ENCODE measurements at places on chromosomes 5 and 9.

- DNase-seq = no peak
Measured at GRCh38 chr5:120544043-120544442, 79.9 kb downstream of the PRR16 start.

DNA sequence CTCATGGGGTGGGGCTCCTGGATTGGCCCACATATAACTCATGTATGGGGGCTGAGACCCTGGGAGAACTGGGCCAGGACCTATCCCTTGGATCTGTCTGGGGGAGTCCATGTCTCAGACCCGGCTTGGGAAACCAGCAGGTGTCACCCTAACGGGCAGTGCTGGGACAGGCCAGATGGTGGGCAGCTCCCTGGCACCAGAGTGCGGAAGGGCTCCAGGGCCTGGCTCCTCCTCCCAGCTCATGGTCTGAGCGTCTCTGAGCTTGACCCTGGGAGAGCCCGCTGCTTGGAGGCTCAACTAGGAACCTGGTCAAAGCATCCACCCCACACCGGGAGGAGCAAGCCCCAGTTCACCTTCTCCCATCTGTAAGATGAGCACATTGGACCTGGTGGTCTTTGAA lies 15.5 kb upstream of the NCS1 start:
- no peak for DNase-seq

DNA sequence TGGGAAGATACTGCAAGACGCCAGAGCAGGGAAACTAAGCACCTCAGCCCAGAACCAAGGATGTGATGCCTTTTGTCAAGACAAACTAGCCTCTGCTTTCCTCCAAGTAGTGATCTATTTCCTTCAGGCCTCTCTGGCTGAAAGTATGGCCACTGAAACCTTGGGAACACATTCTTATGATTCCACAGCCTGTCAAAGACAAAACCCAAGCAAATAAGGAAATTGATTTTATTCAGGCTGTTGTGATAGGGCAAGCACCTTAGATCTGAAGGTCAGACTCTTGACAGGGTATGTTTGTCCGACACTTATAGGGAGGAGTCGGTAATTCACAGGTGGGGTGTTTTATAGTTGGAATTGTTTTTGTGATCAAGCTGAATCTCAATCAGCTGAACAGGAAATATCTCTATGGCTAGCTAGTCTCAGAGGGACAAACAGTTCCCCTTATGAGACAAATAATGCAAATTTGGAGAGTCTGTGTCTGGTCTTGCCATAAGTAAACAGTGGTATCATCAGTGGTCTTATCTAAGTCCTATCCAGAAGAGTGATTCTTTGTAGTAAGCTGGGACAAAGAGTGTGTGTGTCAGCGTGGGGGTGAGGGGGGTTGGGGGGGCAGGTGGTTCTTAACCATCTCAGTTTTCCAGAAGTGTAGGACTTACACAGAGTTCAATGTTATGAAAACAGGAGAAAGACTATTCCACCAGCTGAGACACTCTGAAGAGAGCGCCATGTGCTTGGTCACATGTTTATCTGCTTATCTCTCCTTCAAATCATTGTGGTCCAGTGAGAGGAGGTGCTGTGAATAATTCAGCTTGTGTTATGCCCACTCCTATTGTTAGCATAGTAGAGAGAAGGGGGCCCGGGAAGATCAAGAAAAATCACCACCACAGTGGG lies 6.7 kb upstream of the ZCCHC10 start:
- no peak for DNase-seq

DNA sequence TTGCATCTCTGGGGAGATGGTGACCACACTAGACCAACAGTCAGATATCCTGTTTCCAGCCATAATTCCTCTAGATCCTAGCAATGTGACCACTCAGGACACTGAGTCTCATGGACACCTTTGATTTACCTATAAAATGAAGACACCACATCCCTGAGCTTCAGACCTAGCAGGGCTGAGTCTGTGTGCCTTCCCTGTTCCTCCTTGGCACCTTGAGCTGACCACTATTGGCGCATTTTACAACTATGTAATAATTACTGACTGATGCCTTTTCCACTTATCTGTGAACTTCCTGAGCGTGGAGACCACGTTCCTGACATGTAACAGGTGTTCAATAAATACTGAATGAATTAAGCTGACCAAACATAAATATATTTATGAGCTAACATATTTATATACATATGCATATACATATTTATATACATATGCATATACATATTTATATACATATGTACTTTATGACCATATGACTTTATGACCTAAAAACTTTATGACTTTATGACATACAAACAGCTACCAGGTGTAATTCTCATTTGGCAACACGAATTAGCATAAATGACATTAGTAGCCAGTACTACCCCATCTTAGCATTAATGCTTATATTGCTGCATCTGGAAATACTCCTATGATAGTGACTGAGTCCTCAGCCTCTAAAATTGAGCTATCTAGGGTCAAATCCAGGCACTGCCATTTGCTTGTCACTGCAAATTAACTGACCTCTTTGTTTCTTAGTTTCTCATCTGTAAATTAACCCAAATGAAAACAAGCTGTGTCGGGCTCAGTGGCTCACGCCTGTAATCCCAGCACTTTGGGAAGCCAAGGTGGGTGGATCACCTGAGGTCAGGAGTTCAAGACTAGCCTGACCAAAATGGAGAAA lies 150.6 kb downstream of the GNA14 start:
- no peak for DNase-seq

- DNase-seq = peak; percentile 79
Measured at GRCh38 chr9:129334105-129334935, 156.3 kb upstream of the IER5L start.

Data from renal cortex interstitium (tissue), 15 donors.